ENCODE measurements at places on chromosomes 3 and 15. TPM values are rescaled to one million over a fixed set of nuclear protein-coding genes. Genes with fewer than 3 reads are reported as not detected.

NOX5 gene
- total RNA-seq: 1.0 TPM

COL6A5 gene
- total RNA-seq: not detected

CIB2 gene
- total RNA-seq: 9.7 TPM

EIF1B gene
- total RNA-seq: 25.3 TPM

ALDH1A2 gene
- not detected for total RNA-seq

DAPK2 gene
- total RNA-seq: 1.2 TPM

PTH1R gene
- not detected for total RNA-seq

UPK1B gene
- 12.2 TPM for total RNA-seq

RASGRP1 gene
- not detected for total RNA-seq

ACTC1 gene
- not detected for total RNA-seq

SLC28A2 gene
- total RNA-seq: not detected

CEP19 gene
- total RNA-seq: 2.7 TPM

NPTN gene
- total RNA-seq: 121 TPM

ENTPD3 gene
- total RNA-seq: 12.2 TPM

NECTIN3 gene
- 3.4 TPM for total RNA-seq

ANKRD63 gene
- not detected for total RNA-seq

HYAL3 gene
- total RNA-seq: 11.6 TPM

CSTA gene
- 486 TPM for total RNA-seq

NUSAP1 gene
- total RNA-seq: 31.2 TPM

ADAMTS17 gene
- total RNA-seq: 0.86 TPM

SMCO1 gene
- not detected for total RNA-seq

CATSPER2 gene
- total RNA-seq: 0.78 TPM

Measured in hair follicular keratinocyte (primary cell).